ENCODE measurements at places on chromosomes 7 and 10.

DNA sequence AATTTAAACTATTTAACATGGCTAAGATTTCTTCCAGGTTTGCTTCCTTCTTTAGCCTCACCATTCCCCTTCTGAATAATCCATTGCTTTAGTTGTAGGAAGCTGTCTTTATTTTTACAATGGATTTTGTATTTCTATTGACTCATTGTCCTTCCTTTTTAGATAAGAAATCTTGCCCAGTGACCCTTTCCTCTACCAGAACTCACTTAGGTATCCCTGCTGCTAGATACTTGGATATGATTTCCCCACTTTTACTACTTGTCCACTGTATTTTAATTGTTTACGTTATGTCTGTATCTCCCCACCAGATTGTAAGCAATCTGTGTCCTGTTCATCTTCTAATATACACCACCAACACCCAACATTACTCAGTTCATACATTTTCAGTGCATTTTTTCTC is 47.7 kb upstream of the MDFIC start:
- no peak for DNase-seq

DNA sequence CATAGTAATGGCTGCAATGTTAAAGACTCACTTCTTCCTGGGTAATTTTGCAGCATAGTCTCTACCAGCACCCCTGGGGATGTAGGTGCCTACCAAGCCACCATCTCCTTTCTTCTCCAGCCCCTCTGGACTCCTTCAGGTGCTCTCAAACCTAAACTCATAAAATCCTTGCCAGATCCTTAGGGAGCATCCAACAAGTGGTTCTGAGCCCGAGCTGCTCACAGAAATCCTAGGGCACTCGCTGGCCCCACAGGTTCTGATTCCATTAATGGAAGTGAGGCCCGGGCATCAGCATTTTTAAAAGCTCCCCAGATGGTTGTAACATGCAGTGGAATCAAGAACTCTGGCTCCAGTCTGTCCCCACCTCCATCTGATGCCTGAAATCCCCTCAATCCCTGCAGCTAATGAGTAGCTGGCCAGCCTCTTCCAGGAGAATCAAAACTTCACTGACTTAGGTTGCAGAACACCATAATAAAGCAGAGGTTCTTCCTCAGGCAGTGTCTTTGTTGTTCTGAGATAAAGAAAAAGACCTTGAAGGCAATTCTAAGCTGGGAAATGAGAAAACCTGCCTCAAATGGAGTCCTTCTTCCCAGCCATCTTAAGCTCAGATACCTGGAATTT is 336.8 kb downstream of the KCNMA1 start:
- no peak for DNase-seq

GRCh38 chr10:111598433-111599059 is 521.7 kb downstream of the ADRA2A start:
- DNase-seq, result peak; percentile 9

DNA sequence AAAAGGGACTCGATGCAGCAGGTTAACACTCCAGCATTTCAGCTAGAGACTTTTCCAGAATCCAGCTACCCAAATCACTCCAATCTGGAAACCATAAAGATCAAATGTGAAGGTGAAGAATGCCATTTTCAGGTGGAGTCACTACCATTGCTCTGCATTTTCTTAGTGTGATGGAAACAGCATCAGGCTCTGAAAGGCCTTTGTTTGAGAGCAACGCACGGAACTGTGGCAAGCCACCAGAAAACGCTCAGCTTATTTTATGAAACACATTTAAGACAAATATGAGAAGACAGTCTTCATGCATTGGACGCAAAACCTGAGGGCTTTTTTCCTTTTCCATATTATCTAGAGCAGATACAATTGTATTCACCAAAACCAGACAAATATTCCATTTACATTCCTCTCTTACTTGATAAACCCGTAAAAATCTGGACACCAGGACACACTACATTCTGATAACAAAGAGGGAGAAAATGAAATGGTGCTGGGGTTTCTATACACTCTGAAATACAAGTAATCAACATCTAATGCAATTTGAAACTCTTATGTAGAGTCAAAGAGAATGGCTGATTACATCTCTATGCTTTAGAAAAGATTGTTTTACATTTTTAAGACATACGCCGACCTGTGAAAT is 99.1 kb downstream of the NRP1 start:
- DNase-seq, result no peak

GRCh38 chr7:158123214-158123613 is 464.4 kb downstream of the PTPRN2 start:
- no peak for DNase-seq

GRCh38 chr10:49562893-49563292 is 24.0 kb upstream of the ERCC6 start:
- DNase-seq, result no peak

DNA sequence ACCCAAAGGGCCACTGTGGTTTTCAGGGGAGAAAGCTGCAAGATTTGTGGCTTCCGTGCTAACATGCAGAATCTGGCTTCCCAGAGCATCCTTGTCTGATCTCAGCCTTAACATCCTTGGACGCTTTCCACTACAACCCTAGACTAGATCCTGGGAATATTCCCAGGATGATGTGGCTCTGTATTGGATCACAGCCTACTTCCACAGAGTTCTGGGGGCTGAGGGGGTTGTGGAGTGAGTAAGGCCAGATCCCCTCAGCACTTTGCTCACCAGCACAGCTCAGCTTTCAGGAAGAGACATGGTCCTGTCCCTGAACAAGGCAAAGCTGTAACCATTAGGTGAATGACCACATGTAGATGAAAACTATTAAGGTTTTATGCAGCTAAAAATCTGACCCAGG is 241.3 kb upstream of the MYO3A start:
- no peak for DNase-seq

DNA sequence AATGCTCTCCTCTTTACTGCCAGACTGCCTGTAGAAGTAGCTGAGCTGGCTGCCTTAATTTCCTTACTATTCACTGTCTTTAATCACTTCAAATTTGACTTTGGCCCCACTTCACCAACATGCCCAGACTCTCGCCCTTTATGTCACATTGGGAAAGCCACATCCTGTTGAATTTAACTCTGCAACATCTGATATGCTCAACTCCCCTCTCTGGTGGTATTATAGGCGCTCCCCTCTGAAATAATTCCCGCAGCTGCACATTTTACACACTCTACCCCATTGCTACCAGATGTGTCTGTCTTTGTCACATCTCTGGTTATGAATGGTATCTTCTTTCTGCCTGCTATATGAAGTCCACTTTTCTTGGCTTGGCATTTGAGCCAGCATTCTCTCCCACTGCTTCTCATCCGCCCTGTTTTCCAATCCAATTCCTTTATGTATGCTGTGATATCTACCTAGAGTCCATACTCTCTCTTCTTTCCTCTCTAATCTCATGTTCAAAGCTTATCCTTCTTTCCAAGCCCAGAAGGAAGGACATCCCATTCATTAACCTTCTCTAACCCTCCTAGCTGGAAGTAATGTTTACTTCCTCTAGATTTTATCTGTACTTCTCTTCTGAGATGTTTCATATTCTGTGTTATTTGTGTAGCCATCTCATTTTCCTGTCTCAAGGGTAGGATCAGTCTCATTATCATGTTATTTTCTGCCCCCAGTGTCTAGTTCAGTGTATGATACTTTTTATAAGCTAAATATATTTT is 134.5 kb downstream of the ST7 start:
- no peak for DNase-seq

- no peak for DNase-seq
These were observed 102.9 kb downstream of the PFKFB3 start for GRCh38 chr10:6305401-6306321.

- no peak for DNase-seq
These were observed 34.8 kb downstream of the VOPP1 start for GRCh38 chr7:55537458-55537990.

- DNase-seq, result no peak
These were observed 3.5 kb upstream of the CCDC6 start for GRCh38 chr10:59909815-59910214.

GRCh38 chr7:47601119-47601880 is 19.4 kb upstream of the TNS3 start:
- no peak for DNase-seq

DNA sequence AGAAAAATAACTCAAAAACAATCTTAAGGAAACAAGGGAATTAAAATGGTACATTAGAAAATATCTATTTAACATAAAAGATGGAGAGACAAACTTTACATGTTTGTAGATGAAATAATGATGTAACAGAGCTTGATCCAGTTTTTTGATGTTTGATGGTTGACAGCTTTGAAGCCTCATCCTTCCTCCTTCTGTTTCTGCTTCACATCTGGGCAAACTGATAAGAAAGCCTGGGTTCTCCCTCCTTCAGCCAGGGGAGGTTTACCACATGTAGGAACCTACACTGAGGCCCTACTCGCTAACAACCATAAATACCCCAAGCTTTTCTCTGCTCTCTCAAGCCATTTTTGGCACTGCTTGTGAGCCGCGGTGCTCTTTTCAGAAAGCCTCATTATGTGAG is 82.8 kb upstream of the ZNF32 start:
- DNase-seq, result no peak

- DNase-seq, result no peak
These were observed 584.0 kb downstream of the GLRX3 start for GRCh38 chr10:130720235-130720634.

GRCh38 chr10:62760401-62760800 is 44.1 kb upstream of the ADO start:
- DNase-seq, result no peak

- no peak for DNase-seq
These were observed 44.1 kb upstream of the TARP start for GRCh38 chr7:38317515-38317914.

DNA sequence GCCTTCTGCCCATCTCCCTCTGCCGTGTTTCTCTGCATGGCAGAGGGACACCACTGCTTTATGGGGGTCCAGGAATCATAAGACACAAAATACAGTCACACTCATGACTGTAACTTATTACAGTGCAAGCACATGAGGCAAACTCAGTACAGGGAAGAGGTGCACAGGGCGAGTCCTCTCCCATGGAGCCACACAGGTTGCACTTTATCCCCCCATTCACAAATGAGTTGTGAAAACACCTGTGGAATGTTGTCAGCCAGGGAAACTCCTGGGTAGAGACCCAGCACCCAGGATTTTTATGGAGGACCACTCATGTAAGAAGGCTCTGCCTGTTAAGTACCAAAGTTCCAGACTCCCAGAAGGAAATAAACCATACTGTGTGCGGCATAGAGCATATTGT is 107.2 kb upstream of the GJD4 start:
- no peak for DNase-seq

GRCh38 chr7:34281260-34281659 is 375.9 kb downstream of the BMPER start:
- no peak for DNase-seq

GRCh38 chr10:11601670-11602069 is 9.8 kb downstream of the USP6NL start:
- no peak for DNase-seq

GRCh38 chr10:6140965-6141295 is 52.1 kb downstream of the RBM17 start:
- no peak for DNase-seq

GRCh38 chr10:130804778-130805634 is 506.5 kb downstream of the TCERG1L start:
- no peak for DNase-seq

DNA sequence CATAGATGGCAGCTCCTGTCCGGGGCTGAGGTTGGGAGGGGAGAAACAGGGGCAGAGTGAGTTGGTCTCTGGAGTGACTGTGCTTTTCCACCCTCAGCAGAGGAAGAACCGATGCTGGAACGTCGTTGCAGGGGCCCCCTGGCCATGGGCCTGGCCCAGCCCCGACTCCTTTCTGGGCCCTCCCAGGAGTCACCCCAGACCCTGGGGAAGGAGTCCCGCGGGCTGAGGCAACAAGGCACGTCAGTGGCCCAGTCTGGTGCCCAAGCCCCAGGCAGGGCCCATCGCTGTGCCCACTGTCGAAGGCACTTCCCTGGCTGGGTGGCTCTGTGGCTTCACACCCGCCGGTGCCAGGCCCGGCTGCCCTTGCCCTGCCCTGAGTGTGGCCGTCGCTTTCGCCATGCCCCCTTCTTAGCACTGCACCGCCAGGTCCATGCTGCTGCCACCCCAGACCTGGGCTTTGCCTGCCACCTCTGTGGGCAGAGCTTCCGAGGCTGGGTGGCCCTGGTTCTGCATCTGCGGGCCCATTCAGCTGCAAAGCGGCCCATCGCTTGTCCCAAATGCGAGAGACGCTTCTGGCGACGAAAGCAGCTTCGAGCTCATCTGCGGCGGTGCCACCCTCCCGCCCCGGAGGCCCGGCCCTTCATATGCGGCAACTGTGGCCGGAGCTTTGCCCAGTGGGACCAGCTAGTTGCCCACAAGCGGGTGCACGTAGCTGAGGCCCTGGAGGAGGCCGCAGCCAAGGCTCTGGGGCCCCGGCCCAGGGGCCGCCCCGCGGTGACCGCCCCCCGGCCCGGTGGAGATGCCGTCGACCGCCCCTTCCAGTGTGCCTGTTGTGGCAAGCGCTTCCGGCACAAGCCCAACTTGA is 2.7 kb downstream of the REPIN1 start:
- no peak for DNase-seq
